Stimulated activated CD8-positive, alpha-beta memory T cell treated with anti-CD3 and anti-CD28 coated beads, Interleukin-4, amount 100 ng/mL, for 1 hour (primary cell): ENCODE measurements at places on chromosomes 7 and 10.

- no peak for DNase-seq
These were observed 2.3 kb downstream of the MACROH2A2 start for GRCh38 chr10:70054902-70055301.

- DNase-seq = no peak
These were observed 228.9 kb upstream of the PITRM1 start for GRCh38 chr10:3401491-3401938.

DNA sequence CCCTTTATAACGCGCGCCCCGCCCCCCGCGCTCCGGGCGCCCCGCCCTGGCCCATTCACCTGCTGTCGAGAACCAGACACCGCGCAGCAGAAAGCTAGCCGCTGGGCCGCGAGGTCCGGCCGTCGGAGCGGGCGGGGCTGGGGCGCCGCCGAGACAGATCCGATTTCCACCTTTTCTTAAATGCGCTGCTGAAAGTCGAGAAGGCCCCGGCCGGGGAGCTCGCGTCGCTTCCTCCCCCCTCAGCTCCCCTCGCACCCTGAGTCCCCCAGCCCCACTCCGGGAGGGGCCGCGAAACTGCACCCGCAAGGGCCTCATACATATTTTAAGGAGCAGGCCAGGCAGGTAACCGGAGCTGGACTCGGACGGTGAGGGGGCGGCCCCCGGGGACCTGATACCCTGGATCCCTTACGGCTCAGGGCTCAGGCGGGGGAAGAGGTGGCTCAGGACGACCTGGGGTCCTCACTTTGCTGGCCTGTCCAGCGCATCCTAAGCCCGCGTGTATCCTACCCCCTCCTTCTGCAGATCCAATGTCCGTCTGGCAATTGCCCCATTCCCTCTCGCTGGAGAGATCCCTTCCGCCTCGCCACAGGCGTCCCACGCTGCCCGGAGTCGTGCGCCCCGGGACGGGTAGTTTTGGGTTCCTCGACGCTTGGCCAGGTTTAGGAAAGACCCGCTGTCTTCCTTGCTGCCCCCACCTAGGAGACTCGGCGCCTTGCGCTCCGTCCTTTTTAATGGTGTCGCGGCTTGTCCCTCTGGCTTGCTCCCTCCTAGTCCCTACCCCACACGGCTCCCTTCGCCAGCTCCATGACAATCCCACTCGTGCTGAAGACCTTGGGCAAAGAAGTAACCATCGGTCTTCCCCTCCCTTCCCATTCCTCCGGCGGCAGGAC, 170.6 kb downstream of the UBE2H start:
- no peak for DNase-seq

DNA sequence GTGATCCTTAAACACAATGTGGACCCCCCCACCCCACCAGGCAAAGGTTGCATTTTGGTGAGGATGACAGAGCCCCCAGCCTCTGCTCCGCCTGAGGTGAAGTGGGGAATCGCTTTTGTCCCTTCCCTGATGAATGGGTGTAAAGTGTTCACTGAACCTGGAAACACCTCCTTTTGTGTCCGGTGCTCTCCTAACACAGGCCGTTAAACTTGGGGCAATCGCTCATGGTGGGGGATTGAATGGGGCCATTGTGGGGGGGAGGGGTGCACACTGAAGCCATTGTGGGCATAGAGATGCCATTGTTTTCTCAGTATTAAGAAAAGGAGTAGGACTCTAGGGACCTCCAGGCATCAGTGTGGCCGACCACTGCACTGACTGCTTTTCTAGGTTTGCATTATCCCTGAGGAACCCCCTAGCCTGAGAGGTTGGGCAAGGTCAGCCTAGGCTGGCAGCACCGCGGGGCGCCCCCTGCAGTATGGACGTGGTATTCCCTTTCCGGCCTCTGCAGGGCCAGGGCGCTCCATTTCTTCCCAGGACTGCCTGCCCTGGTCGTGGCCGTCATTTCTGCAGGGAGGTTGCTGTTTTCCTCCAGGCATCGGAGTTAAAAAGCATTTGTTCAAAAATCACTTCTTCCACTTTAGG, 158.3 kb downstream of the TCF7L2 start:
- DNase-seq = no peak

DNA sequence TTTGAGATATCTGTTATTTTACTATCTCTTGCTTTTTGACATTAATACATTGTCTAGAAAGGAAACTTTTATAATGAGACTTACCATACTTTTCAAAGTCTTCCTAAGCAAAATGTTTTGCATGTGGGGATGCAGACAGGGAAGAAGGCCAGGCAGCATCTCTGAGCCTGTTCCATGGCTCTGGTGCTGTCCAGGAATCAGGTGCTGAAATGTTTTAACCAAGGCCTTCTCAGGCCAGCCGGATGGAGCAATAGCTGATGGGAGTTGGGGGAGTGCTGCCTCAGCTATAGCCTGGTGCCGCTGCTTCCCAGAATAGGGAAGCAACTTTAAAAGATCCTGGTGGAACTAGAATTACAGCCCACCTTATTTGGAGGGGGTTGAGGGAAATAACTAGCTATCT, 38.5 kb downstream of the CRTAC1 start:
- DNase-seq = no peak
